Body of pancreas (tissue), 4 donors: ENCODE measurements at places on chromosomes 2 and 18. TPM values are rescaled to one million over a fixed set of nuclear protein-coding genes. Genes with fewer than 3 reads are reported as not detected.

Gene LRRC30
- not detected for total RNA-seq

Gene COLEC11
- total RNA-seq, result 11.5 TPM

GRCh38 chr18:34710458-34710914 is 388 bp downstream of the DTNA start:
- H3K27me3 ChIP-seq, result no peaks in the 10 kb centered on the region
- peaks cover 7% of the 10 kb centered on the region for H3K4me1 ChIP-seq
- H3K36me3 ChIP-seq, result no peaks in the 10 kb centered on the region
- no peak for DNase-seq
- no peak overlapping the region for H3K4me3 ChIP-seq
- no peak overlapping the region for H3K27ac ChIP-seq

GRCh38 chr2:203681978-203682377 is 24.5 kb upstream of the CD28 start:
- H3K4me3 ChIP-seq, result no peak overlapping the region
- no peak overlapping the region for H3K27ac ChIP-seq
- H3K4me1 ChIP-seq, result no peaks in the 10 kb centered on the region
- no peaks in the 10 kb centered on the region for H3K27me3 ChIP-seq

Gene CACNB4
- 0.33 TPM for total RNA-seq

DNA sequence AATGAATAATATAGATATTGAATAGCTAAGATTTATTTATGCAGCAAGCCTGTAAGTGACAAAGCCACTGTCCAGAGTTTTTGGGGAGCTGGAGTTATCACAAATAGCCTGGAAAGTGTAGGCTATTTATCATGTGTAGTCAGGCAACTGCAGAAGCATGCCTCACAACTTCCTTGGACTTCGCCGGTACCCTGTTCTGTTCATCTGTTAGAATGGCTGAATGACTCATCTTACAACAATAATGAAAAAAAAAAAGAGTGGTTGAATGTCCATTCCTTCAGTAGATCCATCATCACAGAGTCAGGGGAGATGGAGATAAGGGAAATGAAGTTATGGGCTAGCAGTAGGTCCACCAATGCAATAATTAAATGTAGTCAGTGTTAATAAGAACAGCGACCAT is 24.0 kb upstream of the ATP5MC3 start:
- no peak overlapping the region for H3K4me3 ChIP-seq
- no peak overlapping the region for H3K27ac ChIP-seq
- DNase-seq, result no peak
- H3K4me1 ChIP-seq, result no peaks in the 10 kb centered on the region

DNA sequence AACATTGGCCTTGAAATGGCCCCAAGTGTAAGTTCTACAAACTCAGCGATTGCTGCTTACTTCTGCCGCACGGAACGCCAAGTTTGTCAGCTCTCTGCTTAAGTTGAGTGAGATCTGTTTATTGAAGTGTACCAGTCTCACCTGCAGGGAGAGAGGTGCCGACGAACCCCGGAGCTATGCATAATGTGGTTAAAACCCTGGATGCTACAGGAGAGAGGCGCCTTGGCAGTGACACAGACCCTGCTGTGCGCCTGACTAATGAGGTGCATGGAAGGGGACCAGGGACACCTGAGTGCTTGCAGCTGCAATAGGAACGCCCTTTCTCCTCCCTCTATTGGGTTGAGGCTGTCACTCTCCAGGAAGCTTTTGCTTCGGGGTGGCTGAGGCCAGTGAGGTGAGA is 979 bp downstream of the SLC9A2 start:
- H3K27ac ChIP-seq, result no peak overlapping the region
- peaks cover 7% of the 10 kb centered on the region for H3K27me3 ChIP-seq
- H3K4me3 ChIP-seq, result no peak overlapping the region
- H3K36me3 ChIP-seq, result no peaks in the 10 kb centered on the region
- peaks cover 18% of the 10 kb centered on the region for H3K4me1 ChIP-seq

GRCh38 chr18:10475654-10476291 is 21.3 kb downstream of the APCDD1 start:
- no peak overlapping the region for H3K27ac ChIP-seq
- H3K27me3 ChIP-seq, result no peaks in the 10 kb centered on the region
- H3K4me3 ChIP-seq, result no peak overlapping the region
- peaks cover 20% of the 10 kb centered on the region for H3K4me1 ChIP-seq
- no peak for DNase-seq

DNA sequence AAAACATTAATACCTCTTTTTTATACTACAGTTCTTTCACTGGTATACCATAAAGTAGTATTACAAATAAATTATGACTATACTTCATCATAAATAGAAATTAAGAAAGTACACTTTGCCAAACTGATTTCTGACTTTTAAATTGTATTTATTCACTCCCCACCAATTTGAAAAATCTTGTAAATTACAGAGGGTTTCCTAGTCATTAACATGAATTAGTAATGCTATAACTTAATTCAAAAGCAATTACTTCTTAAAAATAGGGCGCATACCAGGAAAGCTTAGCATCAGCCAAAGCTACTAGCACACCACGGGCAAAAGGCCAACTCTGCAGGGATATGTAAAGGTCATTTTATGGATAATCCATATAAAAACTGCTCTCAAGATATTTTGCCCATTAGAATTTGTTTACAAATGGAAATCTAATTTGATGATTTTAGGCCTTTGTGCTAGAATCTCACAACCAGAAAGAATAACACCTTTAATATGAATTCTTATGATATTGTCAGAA is 142.3 kb downstream of the PIGN start:
- DNase-seq, result no peak
- H3K36me3 ChIP-seq, result no peaks in the 10 kb centered on the region
- H3K4me1 ChIP-seq, result no peaks in the 10 kb centered on the region
- H3K27ac ChIP-seq, result no peak overlapping the region
- no peaks in the 10 kb centered on the region for H3K27me3 ChIP-seq

DNA sequence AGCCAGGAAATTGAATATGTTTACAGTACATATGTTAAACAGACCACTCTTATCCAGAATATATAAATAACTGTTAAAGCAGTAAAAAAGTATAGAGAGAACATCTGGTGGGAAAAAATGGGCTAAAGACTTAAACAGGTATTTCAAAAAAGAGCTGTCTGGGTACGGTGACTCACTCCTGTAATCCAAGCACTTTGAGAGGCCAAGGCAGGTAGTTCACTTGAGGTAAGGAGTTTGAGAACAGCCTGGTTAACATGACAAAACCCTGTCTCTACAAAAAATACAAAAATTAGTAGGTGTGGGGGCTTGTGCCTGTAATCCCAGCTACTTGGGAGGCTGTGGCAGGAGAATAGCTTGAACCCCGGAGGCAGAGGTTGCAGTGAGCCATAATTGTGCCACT is 171.4 kb upstream of the FSIP2 start:
- DNase-seq, result no peak
- H3K36me3 ChIP-seq, result no peaks in the 10 kb centered on the region
- no peaks in the 10 kb centered on the region for H3K4me1 ChIP-seq
- H3K4me3 ChIP-seq, result no peak overlapping the region

Gene MOGAT1
- not detected for total RNA-seq

GRCh38 chr2:201532686-201533304 is 81.3 kb downstream of the STRADB start:
- no peak overlapping the region for H3K27ac ChIP-seq
- DNase-seq, result no peak
- H3K4me1 ChIP-seq, result no peaks in the 10 kb centered on the region
- no peaks in the 10 kb centered on the region for H3K36me3 ChIP-seq

Gene RNF138
- 5.3 TPM for total RNA-seq

- no peak for DNase-seq
- H3K4me3 ChIP-seq, result no peak overlapping the region
Observed at GRCh38 chr2:74639550-74639949, 8.6 kb downstream of the M1AP start.

Gene NETO1
- total RNA-seq, result not detected

DNA sequence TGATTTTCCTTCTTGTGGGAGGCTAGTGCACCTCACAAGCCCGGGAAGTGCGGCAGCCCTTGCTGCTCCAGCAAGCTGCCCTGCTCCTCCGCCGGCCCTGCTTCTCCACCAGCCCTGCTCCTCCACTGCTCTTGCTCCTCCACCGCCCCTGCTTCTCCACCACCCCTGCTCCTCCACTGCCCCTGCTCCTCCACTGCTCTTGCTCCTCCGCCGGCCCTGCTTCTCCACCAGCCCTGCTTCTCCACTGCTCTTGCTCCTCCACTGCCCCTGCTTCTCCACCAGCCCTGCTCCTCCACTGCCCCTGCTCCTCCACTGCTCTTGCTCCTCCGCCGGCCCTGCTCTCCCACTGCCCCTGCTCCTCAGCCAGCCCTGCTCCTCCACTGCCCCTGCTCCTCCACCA is 95.6 kb downstream of the NDUFA10 start:
- no peak overlapping the region for H3K27ac ChIP-seq
- no peak for DNase-seq
- H3K4me3 ChIP-seq, result no peak overlapping the region
- no peaks in the 10 kb centered on the region for H3K4me1 ChIP-seq

Gene TP53I3
- 36.8 TPM for total RNA-seq

GRCh38 chr2:232018181-232018580 is 56.7 kb downstream of the DIS3L2 start:
- no peak overlapping the region for H3K27ac ChIP-seq
- H3K4me1 ChIP-seq, result peaks cover 10% of the 10 kb centered on the region
- no peak overlapping the region for H3K4me3 ChIP-seq
- H3K36me3 ChIP-seq, result no peaks in the 10 kb centered on the region
- H3K27me3 ChIP-seq, result no peaks in the 10 kb centered on the region
